ENCODE measurements at places on chromosomes 2 and 18.

- no peak for DNase-seq
Observed at GRCh38 chr2:8680822-8681760, 765 bp upstream of the ID2 start.

GRCh38 chr2:190179754-190180312 lies 117.3 kb upstream of the MSTN start:
- DNase-seq, result no peak

GRCh38 chr18:13710414-13710831 lies 15.9 kb downstream of the FAM210A start:
- DNase-seq, result no peak

GRCh38 chr2:96240341-96241038 lies 25.3 kb downstream of the TMEM127 start:
- DNase-seq, result no peak

GRCh38 chr2:172931256-172931894 lies 144.3 kb upstream of the MAP3K20 start:
- no peak for DNase-seq

DNA sequence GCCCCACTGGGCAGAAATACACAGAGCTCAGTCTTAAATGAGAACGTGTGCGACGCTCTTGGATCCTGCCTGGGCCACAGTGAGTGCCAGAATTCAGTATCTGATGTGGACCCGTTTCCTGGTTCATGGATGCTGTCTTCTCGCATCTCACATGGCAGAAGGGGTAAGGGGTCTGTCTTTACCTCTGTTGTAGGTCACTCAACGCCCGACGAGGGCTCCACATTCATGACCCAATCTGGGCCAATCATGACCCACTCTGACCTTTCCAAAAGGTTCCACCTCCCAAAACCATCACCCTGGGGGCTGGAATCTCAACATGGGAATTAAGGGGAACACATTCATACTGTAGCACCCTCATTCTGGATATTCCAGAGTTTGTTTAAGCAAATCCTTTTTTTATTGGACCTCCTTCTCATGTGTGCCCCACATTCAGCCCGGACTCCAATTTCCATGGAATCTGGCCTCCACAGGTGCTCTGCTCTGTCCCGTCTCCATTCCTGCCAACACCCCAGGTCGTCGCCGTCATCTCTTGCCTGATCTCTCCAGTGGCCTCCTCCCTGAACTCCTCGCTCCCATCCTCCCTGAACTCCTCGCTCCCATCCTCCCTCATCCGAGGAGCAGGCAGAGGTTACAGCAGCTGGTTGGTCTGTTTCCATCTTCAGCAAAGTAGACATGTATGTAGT lies 78.9 kb upstream of the OTOS start:
- DNase-seq, result no peak

GRCh38 chr2:188024811-188025210 lies 266.9 kb upstream of the GULP1 start:
- DNase-seq, result no peak

- DNase-seq, result no peak
Observed at GRCh38 chr2:130913891-130914290, 77.2 kb downstream of the ARHGEF4 start.

GRCh38 chr18:13398631-13399030 lies 180.1 kb downstream of the LDLRAD4 start:
- no peak for DNase-seq

DNA sequence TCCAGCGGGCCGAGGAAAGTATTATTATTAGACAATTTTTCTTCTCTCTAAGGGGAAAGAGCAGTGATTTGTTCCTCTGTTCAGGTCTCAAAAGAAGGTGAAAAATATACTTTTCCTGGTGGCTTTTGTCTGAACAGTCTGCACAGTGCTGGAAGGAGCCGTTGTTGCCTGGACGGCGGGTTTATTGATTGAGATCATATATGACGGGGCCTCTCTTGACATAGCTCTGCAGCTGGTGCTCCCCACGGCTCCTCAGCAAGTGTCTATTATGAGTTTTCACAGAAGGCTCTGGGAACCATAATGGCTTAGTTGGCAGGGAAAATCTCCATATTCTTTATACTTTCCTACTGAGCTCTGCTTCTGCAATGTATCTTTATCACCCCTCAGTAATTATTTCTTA lies 42.9 kb downstream of the FSHR start:
- no peak for DNase-seq

- DNase-seq, result no peak
Observed at GRCh38 chr2:98534761-98535160, 73.6 kb downstream of the COA5 start.

DNA sequence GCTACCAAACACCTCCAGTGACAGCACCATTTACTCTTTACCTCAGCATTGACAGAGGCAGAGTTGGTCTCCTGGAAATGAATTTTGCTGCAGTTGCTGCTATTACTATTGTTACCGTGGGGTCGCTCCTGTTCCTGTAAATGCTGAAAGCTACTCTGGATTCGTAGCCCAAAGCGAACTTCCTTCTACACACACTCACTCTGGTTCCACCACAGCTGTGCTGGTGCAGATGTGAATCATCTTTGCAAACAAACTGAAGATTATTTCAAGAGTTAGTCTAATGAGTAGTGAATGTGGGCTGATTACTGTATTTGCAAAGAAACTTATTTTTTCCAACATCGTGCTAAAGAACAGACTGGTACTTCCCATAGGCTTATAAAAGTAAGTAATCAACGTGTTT lies 304.0 kb downstream of the LPIN1 start:
- peak; percentile 55 for DNase-seq

DNA sequence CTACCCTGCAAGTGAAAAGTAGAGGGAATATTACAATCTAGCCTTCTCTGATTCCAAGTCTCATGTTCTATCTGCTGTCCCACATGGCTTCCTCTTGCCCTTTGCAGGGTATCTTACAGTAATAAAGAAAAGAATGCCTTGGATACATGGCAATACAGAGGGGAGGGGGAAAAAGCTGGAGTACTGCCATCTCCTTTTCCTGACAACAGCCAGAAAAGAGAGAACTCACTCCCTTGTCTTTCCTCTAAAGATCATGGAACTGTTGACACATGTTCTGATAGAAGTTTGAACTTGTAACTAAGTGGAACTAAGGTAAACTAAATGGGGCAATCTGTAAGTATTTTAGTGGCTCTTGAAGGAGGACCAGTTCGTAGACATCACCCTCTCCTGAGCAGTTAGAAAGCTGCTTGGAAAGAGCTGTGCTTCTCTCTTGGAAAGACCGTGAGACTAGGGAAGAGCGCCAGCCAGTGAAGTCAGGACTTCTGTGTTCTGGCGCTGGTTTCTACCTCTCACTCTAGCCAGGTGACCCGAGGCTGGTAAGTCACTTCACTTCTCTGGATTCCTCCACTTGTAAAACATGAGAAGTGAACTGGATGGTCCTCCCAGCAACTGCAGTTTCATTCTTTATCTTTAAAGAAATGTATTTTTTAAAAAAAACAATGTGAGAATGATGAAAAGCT lies 242.3 kb upstream of the FOSL2 start:
- no peak for DNase-seq

GRCh38 chr2:18991177-18992168 lies 366.9 kb downstream of the OSR1 start:
- peak; percentile 60 for DNase-seq

- no peak for DNase-seq
Observed at GRCh38 chr2:133653056-133653455, 84.8 kb upstream of the NCKAP5 start.

DNA sequence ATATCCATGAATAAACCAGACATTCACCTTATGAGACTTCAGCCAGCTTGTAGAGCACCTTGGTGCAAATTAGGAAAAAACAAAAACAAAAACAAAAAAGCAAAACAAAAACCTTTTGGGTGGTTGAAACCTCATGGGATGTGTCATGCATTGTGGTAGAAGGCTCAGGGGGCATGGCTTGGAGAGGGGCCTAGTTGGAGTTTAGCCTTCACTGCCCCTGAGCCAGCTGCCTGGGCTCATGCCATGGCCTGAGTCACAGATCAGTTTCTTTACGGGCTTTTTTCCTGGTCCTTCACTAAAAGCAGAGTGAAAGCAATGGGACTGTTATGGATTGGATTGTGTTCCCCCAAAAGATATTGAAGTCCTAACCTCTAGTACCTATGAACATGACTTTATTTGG lies 22.0 kb upstream of the DAPL1 start:
- peak; percentile 24 for DNase-seq

Measured in GM04504 (cell line).